ENCODE measurements at places on chromosomes 5 and 9.

GRCh38 chr5:136159457-136159856, 26.8 kb downstream of the SMAD5 start:
- ATAC-seq: no peak

DNA sequence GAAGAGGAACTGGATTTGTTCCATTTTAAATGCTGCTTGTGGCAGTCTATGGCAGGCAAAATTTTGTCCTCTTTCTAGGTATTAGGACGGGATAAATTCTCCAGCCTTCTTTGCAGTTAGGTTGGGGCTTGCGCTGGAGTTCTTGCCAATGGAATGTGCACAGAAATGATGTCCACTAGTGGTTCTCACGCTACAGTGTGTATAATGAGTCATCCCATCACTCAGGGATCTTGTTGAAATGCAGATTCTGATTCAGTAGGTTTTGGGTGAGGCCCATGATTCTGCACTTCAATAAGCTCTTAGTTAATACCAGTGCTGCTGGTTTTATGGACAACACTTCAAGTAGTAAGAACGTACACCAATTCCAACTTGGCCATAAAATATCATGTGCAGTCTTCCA, 317.6 kb upstream of the KLF4 start:
- no peak for ATAC-seq

DNA sequence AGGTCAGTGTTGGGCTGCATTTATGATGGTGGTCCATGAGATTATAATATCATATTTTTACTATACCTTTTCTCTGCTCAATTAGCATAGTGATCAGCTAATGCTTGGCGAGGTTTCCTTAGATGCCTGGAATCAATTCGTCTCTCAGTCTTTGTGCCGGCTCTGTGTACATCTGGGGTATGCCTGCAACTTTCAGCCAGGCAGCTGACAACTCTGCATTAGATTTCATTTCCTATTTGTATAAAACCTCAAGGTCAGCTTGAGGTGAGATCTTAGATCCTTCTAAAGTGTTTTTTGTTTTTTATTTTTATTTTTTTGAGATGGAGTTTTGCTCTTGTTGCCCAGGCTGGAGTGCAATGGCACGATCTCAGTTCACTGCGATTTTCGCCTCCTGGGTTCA, 86.8 kb downstream of the MELK start:
- no peak for ATAC-seq

DNA sequence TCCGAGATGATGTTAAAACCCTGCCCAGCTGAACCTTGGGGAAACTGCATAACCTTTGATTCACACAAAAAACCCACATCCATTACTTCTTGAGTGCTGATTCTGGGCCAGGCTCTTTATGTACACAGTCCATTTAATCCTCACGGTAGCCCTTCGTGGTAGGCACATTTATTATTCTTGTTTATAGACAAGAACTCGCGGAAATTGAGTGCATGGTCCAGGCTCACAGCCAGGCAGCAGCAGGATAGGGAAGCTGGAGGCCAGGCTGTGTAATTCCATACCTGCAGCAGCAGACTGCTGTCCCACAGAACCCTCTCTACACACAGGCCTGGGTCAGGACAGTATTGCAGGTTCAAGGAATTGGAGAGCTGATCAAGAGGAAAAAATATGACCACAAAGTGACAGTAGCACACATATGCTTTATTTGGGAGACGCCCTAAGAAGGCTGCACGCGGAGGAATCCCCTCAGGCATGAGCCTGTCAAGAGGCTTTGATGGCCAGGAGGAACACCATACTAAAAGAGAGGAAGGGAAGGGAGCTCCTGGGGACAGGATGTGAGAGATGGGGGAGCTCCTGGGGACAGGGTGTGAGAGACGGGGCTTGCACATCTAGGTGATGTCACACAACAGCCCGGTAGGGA, 28.4 kb upstream of the FAM120A start:
- ATAC-seq: no peak

DNA sequence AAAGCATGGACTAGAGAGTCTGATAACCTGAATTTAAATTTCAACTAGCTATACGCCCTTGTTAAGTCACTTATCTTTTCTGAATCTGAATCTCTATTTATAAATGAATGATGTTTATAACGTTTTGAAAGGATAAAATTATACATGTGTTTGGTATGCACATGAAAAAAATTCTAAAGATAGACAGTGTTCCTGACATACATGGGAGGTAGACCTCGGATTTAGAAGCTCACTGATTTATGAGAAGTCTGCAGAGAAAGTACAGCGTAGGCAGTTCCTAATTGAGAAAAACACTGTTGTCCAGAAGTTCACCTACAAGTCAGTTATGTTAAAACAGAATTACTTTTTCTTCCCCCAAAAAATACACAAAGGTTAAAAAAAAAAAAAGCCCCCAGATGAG, 26.6 kb downstream of the MPDZ start:
- no peak for ATAC-seq

GRCh38 chr9:72588336-72588735, 66.9 kb downstream of the TMC1 start:
- ATAC-seq: no peak

- ATAC-seq: no peak
These were observed 87.5 kb downstream of the FANCC start for GRCh38 chr9:95230046-95230445.

- ATAC-seq: peak; percentile 31
These were observed 22.3 kb downstream of the TRAF1 start for GRCh38 chr9:120904061-120904977.

All from activated T-helper 17 cell treated with anti-CD3 and anti-CD28 coated beads, Interleukin-2, amount 50 U/mL, for 72 hours (primary cell).